Stimulated activated CD4-positive, alpha-beta T cell treated with anti-CD3 and anti-CD28 coated beads, Interleukin-4, amount 100 ng/mL, for 4 hours (primary cell): ENCODE measurements at places on chromosomes 4 and X.

- DNase-seq: no peak
Measured at GRCh38 chr4:17033025-17033767, 134.8 kb upstream of the LDB2 start.

DNA sequence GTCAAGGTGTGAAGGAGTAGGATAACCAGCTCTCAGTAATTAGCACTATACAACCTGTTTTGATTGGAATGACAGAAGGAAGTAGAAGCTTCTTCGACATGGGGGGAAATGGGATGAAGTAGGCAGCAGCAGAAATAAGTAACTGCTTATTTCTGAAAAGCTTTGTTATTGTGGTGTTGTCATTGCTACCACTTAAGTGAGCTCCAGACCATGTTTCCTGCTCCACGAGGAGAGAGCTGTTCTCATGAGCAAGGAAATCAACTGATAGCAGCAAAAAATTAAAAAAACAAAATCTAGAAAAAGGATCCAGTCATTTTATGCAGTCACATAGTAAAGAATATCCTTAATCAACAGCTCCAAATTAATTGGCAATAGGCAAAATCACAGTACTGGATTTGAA is 106.1 kb upstream of the TLL1 start:
- no peak for DNase-seq

DNA sequence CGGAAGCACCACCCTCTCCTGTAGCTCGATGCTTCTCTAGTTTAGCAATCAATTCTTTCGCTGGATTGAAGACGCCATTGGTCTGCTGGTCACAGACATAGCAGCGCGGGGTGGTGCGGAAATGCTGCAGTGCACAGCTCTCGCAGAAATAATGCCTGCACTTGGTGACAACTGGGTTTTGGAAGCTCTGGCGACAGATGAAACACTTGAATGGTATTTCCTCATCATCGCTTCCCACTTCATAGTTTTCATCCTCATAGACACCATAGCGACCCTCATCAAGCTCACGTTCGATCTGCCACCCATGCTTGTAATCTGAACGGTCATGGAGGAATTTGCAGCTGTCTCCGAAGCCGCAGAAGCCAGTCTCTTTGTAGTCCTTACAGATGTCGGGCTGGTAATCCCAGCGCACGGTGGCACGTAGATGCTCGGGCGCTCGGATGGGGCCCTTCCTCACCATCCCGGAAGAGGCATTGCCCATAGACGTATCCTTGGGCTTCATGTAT is 854 bp downstream of the RNF113A start:
- DNase-seq: no peak

DNA sequence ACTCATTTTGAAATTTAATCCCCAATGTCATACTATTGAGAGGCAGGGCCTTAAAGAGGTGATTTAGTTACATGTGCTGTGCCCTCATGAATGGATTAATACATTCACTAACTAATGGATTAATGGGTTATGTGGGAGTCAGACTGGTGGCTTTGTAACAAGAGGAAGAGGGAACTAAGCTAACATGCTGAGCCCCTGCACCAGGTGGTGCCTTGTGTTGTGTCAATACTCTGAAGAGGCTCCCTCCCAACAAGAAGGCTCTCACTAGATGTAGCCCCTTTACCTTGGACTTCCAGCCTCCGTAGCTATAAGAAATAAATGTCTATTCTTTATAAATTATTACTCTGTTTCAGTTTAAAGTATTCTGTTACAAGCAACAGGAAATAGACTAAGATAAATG is 411.9 kb upstream of the EMCN start:
- DNase-seq: no peak

DNA sequence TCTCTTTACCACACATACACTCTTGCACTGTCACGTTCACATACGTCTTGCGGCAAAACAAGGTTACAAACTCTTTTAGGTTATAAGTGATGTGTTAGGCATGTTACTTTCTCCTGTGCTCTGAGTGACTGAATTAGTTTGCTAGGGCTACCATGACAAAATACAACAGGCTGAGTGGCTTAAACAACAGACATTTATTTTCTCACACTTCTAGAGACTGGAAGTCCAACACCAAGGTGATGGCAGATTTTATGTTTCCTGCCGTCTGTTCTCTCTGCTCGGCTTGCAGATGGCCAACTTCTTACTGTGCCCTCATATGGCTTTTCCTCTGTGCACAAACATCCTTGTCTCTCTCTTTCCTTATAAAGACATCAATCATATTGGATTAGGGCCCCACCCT is 1224.3 kb upstream of the TENM3 start:
- no peak for DNase-seq
